ENCODE measurements at places on chromosomes 1 and 21.

DNA sequence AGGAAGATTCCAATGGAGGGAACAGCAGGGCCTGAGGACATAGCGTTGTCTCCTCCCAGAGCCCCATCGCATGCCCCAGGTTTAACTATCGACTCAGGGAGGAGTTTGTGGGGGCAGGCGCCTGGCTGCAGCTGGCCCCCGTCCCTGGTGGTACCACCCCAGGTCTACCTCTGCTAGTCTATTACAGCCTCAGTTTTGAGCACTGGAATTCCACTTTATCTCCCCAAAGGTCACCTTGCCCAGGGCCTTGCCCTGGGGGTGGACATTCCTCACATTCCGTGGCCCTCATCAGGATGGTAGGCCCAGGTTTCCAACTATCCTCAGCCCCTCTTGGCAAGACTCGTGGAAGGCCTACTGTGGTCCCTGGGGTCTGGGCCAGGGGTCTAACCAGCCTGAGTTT is 65.4 kb upstream of the SSBP3 start:
- DNase-seq = no peak

- DNase-seq = no peak
Observed at GRCh38 chr1:109935451-109935900, 24.8 kb downstream of the CSF1 start.

DNA sequence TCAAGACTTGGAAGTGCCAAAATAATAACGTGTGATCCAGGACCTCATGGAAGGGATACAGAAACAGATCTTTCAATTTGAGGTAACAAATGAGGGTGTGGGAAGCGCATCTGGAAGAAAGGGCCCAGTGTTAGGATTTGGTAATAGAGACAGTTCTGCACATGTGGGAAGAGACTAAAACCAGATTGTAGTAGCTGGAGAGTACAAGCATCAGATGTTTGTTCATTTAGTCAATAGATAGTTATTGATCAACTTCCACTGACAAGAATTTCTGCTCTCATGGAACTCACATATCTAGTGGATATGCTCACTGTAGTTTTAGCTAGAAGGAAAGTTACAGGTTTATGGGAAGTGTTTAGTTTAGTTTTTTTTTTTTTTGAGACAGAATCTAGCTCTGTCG is 153.6 kb downstream of the TLR5 start:
- no peak for DNase-seq

- DNase-seq = no peak
Observed at GRCh38 chr1:97783751-97784150, 137.1 kb downstream of the DPYD start.

DNA sequence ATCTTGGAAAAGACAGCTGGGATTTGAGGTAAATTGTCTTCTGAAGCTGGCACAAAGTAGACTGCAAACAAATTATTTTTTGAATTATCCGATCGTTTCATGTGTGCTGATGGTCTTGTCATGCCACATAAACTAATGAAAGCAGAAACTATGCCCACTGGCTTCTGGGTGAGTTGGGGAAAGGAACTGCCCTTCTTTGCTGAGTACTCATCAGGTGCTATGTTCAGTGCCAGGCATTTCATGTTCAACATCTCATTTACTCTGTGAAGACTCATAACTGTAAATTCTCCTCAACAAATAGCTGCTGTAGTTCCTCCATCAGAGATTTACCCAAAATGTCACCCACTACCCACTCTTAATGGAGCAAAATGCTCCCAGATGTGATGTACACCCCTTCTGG is 1.2 kb downstream of the TRIT1 start:
- no peak for DNase-seq

- peak; percentile 1 for DNase-seq
Observed at GRCh38 chr1:208791456-208791855, 547.3 kb upstream of the PLXNA2 start.

DNA sequence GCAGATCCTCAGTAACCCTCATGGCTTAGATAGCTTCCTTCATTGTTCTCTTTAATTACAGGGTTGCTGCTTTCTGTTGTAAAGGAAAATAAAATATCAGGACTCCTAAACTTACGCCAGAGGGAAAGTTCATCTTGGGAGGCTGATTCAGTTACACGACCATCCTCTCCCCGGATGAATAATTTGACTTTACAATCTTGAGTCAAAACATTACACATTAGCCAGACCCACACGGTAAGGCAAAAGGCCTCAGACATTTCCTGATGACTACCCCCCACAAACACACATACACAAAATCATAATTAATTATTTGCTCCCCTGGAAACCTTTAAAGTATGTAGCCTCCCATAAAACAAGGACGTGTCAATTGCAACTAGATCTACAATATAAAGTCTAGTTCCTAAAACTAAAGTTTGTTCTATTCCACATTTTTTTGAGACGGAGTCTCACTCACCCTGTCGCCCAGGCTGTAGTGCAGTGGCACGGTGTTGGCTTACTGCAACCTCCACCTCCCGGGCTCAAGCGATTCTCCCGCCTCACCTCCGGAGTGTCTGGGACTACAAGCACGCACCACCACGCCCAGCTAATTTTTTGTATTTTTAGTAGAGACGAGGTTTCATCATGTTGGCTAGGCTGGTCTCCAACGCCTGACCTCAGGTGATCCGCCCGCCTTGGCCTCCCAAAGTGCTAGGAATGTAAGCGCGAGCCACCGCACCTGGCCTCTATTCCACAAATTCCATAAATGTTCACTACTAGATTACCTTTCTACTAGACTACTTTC is 830 bp upstream of the PRDX1 start:
- DNase-seq = peak; percentile 79

DNA sequence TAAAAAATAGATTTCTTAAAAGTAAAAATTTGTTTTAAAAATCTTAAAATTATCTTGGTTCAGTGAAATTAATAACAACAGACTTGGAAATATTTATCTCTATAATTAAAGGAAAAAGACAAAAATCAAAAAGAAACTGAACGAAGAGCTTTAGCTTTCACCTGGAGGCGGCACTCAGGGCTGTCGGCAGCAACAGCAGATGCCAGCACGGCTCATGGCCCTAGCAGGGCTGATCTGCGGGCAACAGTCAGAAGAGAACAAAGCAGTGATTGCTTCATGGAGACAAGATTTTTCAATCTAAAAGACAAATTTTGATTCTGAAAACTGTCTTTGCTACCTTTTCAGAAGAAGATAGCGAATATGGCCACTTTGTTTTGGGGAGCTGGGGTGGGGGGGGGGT is 22.6 kb downstream of the UBE2G2 start:
- DNase-seq = no peak

DNA sequence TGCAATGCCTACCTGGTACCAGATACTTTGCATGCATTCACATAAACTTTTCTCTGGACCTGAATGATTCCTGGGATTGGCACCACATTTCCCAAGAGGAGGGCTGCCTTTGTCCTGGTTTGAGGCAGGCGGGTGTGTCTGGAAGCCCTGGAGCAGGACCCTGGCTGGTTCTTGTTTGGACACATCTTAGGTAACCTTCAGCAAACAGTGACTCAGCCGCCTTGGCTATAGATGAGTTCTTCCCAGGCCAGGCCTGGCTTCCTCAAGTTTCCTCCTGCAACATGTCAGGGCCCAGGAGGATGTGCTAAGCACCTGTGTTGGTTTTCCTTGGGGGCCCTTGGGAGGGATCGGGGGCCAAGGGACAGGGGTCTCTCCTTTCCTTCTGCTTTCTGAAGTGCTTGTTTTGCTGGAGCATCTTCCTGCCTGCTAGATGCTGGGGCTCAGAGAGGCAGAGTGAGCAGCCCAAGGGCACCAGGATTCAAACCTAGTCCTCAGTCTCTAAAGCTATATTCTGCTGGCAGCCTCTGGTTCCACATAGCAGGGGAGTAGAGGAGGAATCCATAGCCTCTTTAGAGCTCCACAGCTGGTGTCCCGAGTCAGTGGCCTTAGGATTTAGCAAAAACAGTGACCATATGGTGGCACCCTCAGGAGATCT is 38.2 kb downstream of the PAX7 start:
- peak; percentile 5 for DNase-seq

GRCh38 chr1:47991673-47992072 is 5.5 kb downstream of the TRABD2B start:
- DNase-seq = no peak

DNA sequence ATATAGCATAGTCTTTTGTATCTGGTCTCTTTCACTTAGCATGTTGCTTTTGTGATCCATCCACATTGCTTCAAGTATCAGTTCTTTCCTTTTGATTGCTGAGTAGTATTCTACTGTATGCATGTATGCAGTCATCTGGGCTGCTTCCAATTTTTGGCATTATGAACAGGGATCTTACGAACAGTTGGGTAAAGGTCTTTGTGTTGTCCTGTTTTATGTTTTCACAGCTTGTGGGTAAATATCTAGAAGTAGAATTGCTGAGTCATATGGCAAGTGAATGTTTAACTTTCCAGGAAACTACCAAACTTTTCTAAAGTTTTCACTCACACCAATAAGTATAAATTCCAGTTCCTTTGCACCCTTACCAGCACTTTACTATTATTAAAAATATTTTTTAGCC is 60.9 kb downstream of the LHX4 start:
- DNase-seq = peak; percentile 51

DNA sequence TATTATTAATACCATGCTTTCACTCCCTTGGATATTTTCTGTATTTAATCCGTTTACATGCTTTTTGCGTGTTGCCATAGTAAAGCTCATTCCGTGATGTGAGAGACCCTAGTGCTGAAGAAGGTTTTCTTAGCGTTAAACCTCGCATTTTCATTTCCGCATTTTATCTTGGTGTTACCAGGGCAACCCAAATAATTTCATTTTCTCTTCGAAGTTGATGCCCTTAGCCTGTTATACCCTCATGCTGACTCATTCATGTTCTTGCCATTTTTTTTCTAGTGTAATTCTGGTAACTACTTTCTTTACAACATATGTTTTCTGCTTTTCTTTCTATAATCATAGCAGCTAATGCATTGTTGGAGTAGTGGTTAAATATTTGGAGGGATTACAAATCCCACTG is 37.2 kb downstream of the LRRC8C start:
- DNase-seq = peak; percentile 78

DNA sequence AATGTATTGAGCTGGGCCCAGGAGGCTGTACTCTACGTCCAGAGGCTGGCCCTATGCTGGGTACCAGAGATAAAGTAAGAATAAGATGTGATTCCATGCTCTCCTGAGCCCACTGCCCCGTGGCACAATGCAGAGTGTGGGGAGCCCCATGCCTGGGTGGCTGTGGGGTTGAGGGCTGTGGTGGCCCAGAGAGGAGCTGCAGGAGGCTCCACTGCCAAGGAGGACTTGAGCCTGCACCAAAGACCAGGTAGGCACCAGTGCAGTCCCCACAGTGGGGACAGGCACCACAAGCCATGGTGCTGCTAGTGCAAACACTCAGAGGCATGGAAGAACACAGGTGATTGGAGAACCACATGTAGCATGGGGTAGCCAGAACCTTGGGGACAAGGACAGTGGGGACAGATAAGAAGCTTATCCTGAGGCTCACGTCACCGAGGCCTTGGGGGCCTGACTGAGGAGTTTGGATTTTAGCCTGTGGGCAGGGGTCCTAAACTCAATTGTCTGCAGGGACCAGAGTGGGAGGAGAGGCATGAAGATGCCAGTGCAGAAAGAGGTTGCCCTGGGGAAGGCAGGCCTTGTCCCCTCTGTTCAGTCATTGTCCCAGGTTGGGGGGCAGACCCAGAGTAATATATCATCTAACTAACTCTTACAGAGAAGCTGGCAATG is 21.9 kb upstream of the EPS8L3 start:
- DNase-seq = no peak

DNA sequence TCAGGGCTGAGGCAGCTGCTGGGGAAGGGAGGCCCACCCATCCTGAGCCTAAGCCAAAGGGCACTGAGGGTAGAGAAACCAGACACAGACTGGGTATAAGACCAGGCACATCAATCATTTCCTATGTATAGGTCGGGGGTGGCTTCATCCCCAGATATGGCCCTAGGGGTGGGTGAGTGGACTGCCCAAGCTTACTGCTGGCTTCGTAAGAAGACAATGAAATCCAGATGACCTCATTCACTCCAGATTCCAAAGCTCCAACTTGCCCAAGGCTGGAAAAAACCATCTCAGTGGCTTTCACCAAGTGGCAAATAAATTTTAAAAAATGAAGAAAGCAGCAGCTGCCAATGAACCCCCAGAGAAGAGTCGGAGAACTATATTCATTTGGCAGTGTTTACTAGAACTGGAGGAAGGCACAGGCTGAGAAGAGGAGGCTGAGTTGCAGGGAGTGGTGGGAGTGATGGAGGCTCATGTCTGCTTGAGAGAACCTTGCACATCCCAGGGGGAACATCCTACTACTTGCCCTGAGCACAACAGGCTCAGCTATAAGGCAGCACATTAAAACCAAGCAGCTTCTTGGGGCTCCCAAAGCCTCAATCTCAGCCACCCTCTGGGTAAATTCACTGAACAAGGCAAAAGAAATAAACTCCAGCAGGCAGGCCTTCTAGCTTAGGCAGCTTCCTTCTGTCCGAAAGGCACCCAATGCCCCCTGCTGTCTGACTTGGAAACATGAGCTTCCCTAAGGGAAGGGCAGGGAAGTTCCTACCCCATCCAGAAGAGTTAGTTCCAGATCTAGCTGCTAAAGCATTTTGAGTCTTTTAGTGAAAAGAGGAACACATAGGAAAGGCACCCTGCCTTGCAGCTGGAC is 14.1 kb downstream of the PEA15 start:
- peak; percentile 70 for DNase-seq

- peak; percentile 52 for DNase-seq
Observed at GRCh38 chr1:65393347-65393746, 27.1 kb upstream of the LEPR start.

GRCh38 chr1:42679364-42679983 is 2.7 kb upstream of the YBX1 start:
- DNase-seq = peak; percentile 53

GRCh38 chr1:98385652-98386051 is 275.9 kb upstream of the SNX7 start:
- DNase-seq = peak; percentile 79

GRCh38 chr1:220207411-220207810 is 64.8 kb downstream of the RAB3GAP2 start:
- no peak for DNase-seq

GRCh38 chr1:30335389-30335996 is 387.9 kb downstream of the MATN1 start:
- no peak for DNase-seq

DNA sequence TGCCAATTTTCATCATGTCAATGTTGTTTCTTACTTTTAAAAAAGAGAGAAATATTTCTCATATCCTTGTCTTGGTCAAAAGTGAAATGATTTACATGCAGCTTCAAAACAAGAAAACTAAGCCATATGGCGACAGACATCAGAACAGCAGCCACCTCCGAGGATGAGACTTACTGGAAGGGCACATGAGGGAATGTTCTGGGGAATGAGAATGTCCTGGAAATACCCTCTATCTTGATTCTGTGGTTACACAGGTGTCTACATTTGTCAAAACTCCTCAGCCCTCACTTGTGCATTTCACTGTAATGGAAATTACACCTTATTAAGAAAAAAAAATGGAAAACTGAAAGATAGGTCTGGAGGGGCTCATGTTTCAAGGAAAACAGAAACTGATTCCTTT is 14.2 kb upstream of the ECE1 start:
- DNase-seq = no peak
